Thoracic aorta (tissue), 2 donors: ENCODE measurements at places on chromosomes 2 and 18. TPM values are rescaled to one million over a fixed set of nuclear protein-coding genes. Genes with fewer than 3 reads are reported as not detected.

Gene SLC9A4
- total RNA-seq, result not detected

Gene SAG
- total RNA-seq, result not detected

GRCh38 chr18:10475276-10475653 is 20.8 kb downstream of the APCDD1 start:
- no peak for DNase-seq

Gene LINC00305
- not detected for total RNA-seq

DNA sequence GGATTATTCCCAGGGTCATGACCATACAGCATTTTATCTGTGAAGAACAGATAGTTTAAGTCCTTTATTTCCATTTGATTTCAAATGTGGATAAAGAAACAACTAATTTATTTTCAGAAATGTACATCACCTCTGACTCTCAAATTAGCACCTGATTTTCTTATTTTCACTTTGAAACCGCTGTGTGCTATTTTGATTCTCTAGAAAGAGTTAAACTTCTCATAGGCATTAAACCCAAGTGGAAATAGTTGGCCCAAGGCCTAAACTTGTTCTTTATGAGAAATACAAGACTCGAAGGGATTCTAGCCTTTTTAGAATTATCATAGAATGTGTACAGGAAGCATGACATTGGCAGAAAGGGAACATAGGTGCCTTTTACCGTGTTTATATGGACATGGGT is 41.5 kb upstream of the LTBP1 start:
- no peak for DNase-seq

DNA sequence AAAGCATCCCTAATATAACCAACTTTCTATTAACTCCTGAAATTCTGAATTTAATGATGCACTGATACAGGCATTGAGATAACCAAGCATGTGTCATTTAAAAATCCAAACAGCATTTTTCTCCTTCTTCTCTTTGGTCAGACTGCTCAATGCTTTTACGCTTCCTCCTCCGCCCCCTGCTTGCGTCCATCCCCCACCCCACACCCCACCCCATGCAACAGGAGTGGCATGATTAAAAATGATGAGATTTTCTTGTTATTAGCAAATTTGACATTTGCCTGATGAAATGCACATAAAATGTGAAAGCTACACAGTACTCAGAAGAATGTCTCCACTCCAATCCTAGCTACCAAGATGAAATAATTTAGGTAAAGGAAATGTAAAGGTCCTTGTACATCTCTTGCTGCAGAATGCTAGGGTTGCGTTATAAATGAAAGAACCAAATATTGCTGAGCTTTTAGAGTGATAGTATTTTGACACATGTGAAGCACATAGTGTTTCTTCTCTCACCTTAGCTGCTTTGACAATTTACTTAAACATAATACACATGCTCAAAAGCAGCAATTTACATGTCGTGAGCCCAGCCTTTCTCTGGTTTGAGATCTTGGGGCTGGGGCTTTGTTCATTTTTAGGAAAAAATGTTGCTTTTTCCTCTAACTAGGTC is 263.8 kb downstream of the MEIS1 start:
- DNase-seq, result no peak

DNA sequence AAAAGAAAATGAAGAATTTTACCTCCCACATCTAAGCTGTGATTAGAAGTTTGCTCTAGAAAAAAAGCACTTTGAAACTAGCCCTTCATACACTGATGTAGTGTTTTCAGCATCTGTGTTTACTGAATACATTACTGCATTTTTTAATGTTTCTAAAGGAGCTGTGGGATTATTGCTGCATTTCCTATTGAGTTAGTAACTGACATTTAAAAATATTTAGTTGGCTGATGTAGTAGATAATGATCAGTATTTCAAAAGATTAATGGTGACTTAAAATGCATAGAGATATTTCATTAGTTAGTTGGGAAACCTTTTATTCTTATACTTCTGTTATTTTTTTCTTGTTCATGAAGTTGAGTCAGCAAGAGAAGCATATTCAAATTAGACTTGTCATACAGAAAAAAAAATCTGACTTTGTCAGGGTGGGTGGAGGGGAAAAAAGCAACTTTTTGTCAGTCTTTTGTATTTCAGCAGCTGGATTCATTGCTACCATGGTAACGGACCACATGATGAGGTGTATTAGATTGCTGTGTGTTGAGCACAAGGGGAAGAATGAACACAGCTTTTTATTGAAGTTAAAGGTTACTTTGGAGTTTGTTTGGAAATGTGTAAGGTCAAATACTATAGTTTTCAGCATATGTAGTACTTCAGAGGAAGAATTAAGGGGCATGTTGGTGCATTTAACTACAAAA is at the start of gene DTNA:
DTNA (plus strand) TSS at position 549 of the 692 bp plus-strand sequence. CDS start 45,679 bp downstream, outside the sequence.
- DNase-seq, result peak; percentile 31

- DNase-seq, result no peak
Observed at GRCh38 chr2:230991598-230991997, 4.3 kb upstream of the SPATA3 start.

GRCh38 chr2:176923205-176923604 is 289.4 kb upstream of the HNRNPA3 start:
- no peak for DNase-seq

DNA sequence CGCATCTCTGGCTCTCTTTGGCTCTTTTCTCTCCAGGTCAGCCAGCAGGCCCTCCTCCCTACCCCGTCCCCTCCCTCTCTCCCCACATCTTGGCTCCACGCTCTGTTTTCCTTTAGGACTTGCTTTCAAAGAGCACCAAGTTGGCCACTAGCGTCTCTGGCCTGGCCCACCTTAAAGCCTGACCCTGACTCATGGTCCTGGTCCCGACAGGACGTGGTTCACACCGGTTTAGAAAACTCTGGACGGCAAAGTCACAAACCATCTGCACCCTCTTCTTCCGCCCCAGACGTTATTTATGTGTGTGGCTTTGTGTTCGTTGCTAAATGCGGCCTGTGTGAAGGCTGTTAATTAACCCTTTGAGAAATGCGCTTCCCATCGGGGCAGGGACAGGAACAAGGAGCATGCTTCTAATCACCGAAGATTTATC is 169.0 kb upstream of the HAAO start:
- peak; percentile 46 for DNase-seq

- DNase-seq, result no peak
Observed at GRCh38 chr18:3491981-3492555, 42.1 kb downstream of the TGIF1 start.

- DNase-seq, result no peak
Observed at GRCh38 chr2:186841940-186842339, 7.0 kb downstream of the ZSWIM2 start.

DNA sequence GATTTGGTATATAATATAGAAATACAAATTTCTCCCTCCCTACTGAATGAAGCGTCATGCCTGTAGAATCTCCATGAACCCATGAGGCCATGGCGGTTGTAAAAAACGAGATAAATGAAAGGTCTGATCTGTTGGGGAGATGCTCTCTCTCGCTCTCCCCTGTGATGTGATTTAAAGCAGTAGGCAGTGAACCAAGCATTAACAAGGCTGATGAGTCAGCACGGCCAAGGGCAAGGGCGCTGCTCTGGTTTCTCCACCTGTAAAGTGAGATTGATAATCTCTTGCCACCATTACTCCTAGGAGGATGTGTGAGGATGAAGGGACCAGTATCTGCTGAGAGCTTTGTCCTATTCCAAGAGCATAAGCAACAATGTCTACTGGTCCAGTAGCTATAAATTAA is 553.3 kb downstream of the CMPK2 start:
- no peak for DNase-seq

GRCh38 chr2:217398860-217399259 is 539.0 kb upstream of the TNP1 start:
- no peak for DNase-seq

DNA sequence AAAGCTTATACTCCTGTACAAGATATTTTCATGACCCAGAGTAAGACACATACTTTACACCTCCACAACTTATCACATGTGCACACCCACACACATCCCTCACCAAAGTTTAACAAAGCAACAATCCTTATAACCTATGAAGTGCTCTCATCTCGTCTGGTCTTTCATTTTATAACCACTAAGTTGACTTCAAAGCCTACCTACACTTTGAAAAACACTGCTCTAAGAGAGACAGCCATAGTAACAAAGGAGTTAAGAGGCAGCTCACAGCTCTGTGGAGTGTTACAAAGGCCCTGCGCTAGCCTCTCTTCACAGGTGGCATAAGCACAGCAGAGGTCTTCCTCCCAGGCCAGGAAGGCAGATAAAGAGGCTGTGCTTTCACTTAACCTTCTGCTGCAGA is 69.7 kb upstream of the TMEM200C start:
- no peak for DNase-seq

- no peak for DNase-seq
Observed at GRCh38 chr2:181036848-181037603, 56.6 kb downstream of the UBE2E3 start.

Gene RAB27B
- 0.42 TPM for total RNA-seq

GRCh38 chr2:40095000-40095399 is 315.9 kb upstream of the THUMPD2 start:
- DNase-seq, result no peak

DNA sequence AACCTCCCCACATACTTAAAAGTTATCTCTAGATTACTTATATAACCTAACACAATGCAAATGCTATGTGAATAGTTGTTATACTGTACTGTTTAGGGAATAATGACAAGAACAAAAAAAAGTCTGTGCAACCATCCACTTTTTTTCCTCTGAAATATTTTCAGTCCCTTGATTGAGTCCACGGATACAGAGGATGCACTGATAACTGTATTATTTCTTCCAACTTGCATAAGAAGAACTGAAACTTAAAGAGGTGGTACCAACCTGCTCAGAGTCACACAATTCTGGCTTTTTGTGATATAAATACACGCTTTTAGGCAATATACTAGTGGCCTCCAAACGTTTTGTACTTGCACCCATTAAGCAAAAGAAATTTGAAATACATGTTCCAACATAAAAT is 1.4 kb downstream of the SMC6 start:
- DNase-seq, result no peak

Gene CRYGD
- total RNA-seq, result not detected

- DNase-seq, result no peak
Observed at GRCh38 chr2:192194265-192194865, 368 bp downstream of the TMEFF2 start.

Gene PAIP2B
- total RNA-seq, result 4.7 TPM

DNA sequence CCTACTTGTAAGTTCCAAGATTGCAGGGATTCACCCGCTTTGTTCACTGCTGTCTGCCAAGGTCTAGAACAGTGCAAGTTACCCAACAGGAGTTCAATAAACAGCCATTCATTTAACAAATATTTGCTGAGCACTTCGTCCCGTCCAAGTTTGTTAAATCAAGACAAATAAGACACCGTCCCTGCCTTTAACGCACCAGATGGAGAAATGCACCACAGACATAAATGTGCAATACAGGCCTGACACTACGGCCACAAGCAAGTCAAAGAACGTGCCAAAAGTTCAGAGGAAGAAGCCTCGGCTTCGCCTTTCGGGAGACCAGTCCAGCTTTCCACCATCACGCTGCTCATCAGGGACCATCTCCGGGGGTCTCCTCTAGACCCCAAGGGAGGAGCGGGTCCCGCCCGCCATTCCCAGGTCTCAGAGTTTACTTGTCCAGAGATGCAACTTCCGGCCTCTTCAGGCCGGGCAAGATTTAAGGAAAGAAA is 429 bp downstream of the C2orf76 start:
- no peak for DNase-seq

Gene CPO
- 3.0 TPM for total RNA-seq

- no peak for DNase-seq
Observed at GRCh38 chr2:29309090-29310029, 194.1 kb downstream of the CLIP4 start.

DNA sequence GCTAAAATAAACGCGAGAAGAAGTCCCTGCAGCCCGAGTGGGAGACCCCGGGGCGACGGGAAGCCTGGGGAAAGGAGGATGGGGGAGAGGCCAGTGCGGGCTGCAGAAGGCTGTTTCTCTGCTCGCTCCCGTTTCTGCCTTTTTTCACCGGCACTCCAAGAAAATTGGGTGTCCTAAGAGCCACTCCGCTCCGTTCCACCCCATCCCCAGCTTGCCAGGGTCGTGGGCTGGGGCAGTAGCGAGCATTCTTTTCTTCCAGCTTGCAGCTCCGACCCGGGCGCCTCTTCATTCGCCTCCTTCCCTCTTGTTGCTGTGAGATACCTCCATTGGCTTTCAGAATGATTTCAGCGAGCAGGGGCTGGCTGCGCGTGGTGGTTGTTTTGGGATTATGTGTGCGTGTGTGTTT is 1.1 kb downstream of the HOXD3 start:
- DNase-seq, result no peak

Gene SCLY
- 33.7 TPM for total RNA-seq

- no peak for DNase-seq
Observed at GRCh38 chr2:191567206-191567605, 110.7 kb upstream of the NABP1 start.

- no peak for DNase-seq
Observed at GRCh38 chr18:10169064-10169562, 255.3 kb downstream of the VAPA start.

Gene PLB1
- 19.2 TPM for total RNA-seq

- no peak for DNase-seq
Observed at GRCh38 chr2:86186431-86186830, 8.8 kb downstream of the IMMT start.

DNA sequence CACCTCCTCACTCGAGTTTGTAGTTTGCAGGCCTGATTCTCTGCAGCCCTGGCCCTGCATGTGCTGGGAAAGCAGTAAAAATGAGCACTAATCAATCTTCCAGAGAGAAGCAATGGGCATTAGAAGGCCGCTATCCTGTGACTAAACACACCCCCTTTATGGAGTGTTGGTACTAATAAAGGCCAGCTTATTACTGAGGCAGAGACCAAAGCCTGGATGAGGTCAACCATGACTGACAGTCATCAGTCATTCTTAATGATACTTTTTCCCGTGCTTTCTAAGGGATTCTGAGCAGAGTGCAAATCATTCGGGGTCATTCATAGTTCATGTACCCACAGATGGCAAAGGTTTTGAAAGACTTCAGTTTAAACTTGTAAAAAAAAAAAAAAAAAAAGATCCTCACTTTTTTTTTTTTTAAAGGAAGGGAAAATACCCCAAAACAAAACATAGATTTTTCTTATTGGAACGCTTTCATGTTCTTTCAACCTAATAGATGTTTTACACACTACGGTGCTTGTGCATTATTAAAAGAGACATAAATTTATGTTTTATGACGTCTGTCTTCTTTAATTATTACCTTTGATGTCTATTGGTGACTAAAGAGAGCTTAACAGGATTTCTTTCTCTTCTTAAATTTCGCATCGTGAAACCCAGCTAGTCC is 13.2 kb downstream of the TSHZ1 start:
- no peak for DNase-seq

Gene TMEM247
- total RNA-seq, result not detected

- no peak for DNase-seq
Observed at GRCh38 chr2:241180495-241180894, 8.0 kb upstream of the ANO7 start.

DNA sequence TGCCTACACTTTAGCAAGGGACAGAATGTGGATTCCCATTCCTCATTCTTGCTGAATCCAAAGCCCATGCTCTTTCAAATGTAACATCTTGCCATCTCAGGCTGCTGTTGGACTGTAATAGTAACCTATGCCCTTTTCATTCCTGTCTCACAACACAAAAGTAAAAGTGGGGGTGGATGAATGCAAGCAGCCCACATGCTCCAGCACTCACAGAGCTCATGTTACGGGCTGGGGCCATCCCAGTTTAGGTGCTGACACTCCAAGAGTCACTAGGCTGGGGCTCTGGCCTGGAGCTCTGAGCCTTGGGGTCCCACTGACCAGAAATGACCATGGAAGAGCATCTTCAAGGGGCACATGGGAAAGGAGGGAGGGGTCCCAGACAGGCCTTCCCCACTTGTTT is 47.6 kb downstream of the CCBE1 start:
- DNase-seq, result no peak
